Stomach (tissue), 19 donors: ENCODE measurements at places on chromosomes 13 and 19. TPM values are rescaled to one million over a fixed set of nuclear protein-coding genes. Genes with fewer than 3 reads are reported as not detected.
A peak's percentile ranks its signal among the peaks of the same experiment; 100 is the strongest.

PRKCG gene
- not detected for total RNA-seq

ZNF559 gene
- total RNA-seq, result 11.9 TPM

SHANK1 gene
- total RNA-seq, result not detected

ZNF600 gene
- 32.7 TPM for total RNA-seq

RHPN2 gene
- 13.3 TPM for total RNA-seq

CEACAM6 gene
- total RNA-seq, result 16.2 TPM

- H3K27me3 ChIP-seq, result peaks cover 10% of the 10 kb centered on the region
- H3K4me1 ChIP-seq, result peaks cover 57% of the 10 kb centered on the region
- peak overlapping the region; percentile 97 for H3K27ac ChIP-seq
- no peak for DNase-seq
- H3K4me3 ChIP-seq, result peak overlapping the region; percentile 99
- peaks cover 22% of the 10 kb centered on the region for H3K36me3 ChIP-seq
Observed at GRCh38 chr19:1847684-1848398, 442 bp downstream of the REXO1 start.

DNA sequence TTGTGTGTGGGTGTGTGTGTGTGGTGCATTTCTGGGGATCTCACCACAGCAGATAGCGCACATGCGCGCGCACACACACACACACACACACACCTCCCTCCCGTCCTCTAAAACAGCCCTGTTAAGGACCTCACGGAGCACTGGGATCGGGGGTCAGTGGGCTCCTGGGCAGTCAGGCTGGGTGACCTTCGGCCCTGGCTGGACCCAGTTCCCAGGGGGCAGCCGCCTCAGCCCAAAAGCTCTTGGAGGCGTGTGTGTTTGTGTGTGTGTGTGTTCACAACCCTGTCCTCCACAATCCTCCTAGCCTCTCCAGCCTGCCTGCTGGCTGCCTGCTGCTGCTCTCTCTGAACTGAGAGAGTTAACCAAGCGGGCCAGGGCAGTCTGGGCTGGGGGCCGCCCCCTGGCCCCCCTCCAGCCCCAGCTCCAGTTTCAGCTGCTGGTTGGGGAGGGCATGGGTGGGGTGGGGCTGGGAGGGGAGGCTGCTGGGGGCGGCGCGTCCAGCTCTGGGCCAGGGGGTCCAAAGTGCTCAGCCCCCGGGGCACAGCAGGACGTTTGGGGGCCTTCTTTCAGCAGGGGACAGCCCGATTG lies at the start of gene FXYD1:
Gene FXYD1 (plus strand): TSS at position 520 of the 588 bp plus-strand sequence. CDS start 1,256 bp downstream, outside the sequence.
- H3K27me3 ChIP-seq, result peaks cover 14% of the 10 kb centered on the region
- no peaks in the 10 kb centered on the region for H3K36me3 ChIP-seq
- no peak for DNase-seq

DNA sequence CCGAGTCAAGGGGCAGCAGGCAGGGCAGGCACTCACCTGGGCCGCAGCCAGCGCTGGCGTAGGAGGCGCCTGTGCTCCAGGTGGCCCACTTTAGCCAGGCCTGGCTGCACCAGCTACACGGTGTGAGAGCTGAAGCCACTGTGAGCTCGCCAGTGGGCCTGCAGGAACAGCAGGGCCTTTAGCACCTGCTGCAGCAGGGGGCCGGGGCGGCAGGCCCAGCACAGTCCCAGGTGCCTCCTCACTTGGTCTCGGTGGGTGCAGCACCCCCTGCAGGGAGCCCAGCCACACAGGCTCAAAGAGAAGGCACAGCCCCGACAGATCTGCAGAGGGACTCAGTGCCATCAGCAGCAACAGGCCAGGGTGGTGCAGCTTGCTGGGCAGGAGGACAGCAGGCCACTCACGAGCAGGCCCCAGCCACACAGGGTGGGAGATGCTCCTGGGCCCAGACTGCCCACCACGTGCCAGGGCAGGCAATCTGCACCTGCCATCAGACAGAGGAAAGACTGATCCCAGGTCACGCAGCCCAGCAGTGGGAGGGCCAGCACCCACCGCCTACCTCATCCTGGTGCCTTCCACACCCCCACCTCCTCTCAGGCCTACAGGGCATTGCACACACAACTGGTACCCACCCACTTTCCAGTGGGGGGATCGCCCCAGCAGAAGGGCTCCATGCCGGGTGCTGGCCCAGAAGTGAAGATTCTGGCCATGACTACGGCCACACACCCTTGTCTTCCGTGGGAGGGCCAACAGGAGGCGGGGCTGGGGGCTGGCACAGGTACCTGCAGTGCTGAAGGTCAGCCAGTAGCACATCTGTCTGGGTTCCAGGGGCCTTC lies 15.8 kb downstream of the ARHGAP33 start:
- no peak overlapping the region for H3K4me3 ChIP-seq
- H3K27me3 ChIP-seq, result no peaks in the 10 kb centered on the region
- no peaks in the 10 kb centered on the region for H3K36me3 ChIP-seq
- no peak for DNase-seq
- H3K4me1 ChIP-seq, result no peaks in the 10 kb centered on the region
- no peak overlapping the region for H3K27ac ChIP-seq

DNA sequence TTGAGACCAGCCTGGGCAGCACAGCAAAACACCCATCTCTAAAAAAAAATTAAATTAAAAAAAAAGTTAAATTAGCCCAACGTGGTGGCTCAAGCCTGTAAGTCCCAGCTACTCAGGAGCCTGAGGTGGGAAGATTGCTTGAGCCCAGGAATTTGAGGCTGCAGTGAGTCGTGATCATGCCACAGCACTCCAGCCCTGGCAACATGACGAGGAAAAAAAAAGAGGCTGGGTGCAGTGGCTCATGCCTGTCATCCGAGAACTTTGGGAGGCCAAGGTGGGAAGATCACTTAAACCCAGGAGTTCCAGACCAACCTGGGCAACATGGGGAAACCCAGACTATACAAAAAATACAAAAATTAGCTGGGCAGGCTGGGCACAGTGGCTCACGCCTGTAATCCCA lies 2.2 kb upstream of the TMEM161A start:
- no peaks in the 10 kb centered on the region for H3K36me3 ChIP-seq
- peaks cover 14% of the 10 kb centered on the region for H3K4me1 ChIP-seq
- H3K27ac ChIP-seq, result no peak overlapping the region
- H3K27me3 ChIP-seq, result no peaks in the 10 kb centered on the region
- H3K4me3 ChIP-seq, result no peak overlapping the region

DNA sequence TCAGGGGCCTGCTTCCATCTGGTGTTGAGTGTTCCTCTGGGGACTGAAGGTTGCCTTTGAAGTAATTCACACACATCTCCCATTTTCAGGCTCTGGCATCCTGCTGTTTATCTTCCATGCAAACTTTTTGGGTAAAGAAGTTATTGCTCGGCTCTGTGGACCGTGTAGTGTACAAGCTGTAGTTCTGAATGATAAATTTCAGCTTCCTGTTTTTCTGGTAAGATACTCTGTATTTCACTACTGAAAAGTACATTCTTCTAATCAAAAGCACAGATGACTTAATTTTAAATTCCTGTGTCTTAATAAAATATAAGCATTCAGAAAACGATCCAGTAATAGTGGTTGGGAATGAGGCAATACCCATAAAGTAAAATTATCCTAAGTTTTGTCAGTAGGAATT lies 36.7 kb downstream of the MPHOSPH8 start:
- no peak for DNase-seq
- peaks cover 100% of the 10 kb centered on the region for H3K36me3 ChIP-seq
- H3K4me1 ChIP-seq, result peaks cover 4% of the 10 kb centered on the region
- no peak overlapping the region for H3K27ac ChIP-seq
- H3K4me3 ChIP-seq, result no peak overlapping the region
- no peaks in the 10 kb centered on the region for H3K27me3 ChIP-seq

GRCh38 chr19:23762884-23763711 lies 4.4 kb upstream of the ZNF681 start:
- no peaks in the 10 kb centered on the region for H3K36me3 ChIP-seq
- no peaks in the 10 kb centered on the region for H3K27me3 ChIP-seq
- H3K4me3 ChIP-seq, result peak overlapping the region; percentile 65
- H3K27ac ChIP-seq, result peak overlapping the region; percentile 86

DNA sequence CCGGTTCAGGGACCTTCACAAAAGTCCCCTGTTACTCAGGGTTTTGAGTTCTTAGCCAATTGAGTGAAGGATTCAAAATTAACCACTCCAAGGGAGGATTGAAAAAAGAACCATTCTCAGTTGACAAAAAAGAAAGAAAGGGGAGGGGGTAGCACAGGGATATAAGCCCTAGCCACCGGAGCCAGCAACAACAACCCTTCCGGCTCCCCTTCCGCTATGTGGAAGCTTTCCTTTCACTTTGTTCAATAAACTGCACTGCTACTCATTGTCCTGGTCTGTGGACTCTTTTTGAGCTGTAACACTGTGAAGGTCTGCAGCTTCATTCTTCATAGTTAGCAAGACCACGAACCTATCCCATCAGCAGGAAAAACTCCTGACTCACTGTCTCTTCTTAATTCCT lies 1488.1 kb upstream of the PRR20A start:
- no peak overlapping the region for H3K27ac ChIP-seq
- DNase-seq, result no peak
- H3K4me3 ChIP-seq, result no peak overlapping the region
- H3K36me3 ChIP-seq, result no peaks in the 10 kb centered on the region
- H3K4me1 ChIP-seq, result no peaks in the 10 kb centered on the region

- no peaks in the 10 kb centered on the region for H3K36me3 ChIP-seq
- no peak overlapping the region for H3K4me3 ChIP-seq
- H3K27me3 ChIP-seq, result no peaks in the 10 kb centered on the region
- no peak for DNase-seq
- no peaks in the 10 kb centered on the region for H3K4me1 ChIP-seq
- no peak overlapping the region for H3K27ac ChIP-seq
Observed at GRCh38 chr19:7013678-7014077, 7.6 kb downstream of the MBD3L2B start.

GRCh38 chr19:7152568-7152967 lies 83.1 kb downstream of the ZNF557 start:
- no peaks in the 10 kb centered on the region for H3K4me1 ChIP-seq
- no peaks in the 10 kb centered on the region for H3K27me3 ChIP-seq
- DNase-seq, result no peak
- no peak overlapping the region for H3K27ac ChIP-seq

DNA sequence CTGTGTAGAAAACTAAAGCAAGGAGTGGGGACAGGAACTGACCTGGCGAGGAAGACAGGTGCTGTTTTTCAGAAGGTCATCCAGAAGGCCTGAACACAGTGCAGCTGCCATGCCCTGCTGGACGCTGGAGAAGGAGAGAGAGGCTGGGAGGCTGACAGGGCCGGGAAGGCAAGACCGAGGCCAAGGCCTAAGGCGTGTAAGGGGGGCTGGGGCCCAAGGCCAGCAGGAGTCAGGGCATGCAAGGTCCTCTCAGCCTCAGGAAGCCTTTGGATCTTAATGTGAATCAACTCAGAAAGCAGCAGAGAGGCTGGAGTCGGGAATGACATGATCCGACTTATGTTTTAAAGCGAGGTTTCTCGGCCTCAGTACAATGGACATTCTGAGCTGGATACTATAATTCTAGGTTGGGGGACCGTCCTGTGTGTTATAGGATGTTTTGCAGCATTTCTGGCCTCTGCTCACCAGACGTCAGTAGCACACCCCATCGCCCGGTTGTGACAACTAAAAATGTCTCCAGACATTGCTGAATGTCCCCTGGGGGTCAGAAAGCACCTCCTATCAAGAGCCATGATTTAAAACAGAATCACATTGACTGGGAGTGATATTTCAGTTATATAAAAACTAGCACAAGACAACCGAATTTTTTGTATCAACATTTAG lies 530.4 kb downstream of the MYO16 start:
- DNase-seq, result no peak
- H3K36me3 ChIP-seq, result no peaks in the 10 kb centered on the region
- no peaks in the 10 kb centered on the region for H3K4me1 ChIP-seq
- H3K4me3 ChIP-seq, result no peak overlapping the region

DNA sequence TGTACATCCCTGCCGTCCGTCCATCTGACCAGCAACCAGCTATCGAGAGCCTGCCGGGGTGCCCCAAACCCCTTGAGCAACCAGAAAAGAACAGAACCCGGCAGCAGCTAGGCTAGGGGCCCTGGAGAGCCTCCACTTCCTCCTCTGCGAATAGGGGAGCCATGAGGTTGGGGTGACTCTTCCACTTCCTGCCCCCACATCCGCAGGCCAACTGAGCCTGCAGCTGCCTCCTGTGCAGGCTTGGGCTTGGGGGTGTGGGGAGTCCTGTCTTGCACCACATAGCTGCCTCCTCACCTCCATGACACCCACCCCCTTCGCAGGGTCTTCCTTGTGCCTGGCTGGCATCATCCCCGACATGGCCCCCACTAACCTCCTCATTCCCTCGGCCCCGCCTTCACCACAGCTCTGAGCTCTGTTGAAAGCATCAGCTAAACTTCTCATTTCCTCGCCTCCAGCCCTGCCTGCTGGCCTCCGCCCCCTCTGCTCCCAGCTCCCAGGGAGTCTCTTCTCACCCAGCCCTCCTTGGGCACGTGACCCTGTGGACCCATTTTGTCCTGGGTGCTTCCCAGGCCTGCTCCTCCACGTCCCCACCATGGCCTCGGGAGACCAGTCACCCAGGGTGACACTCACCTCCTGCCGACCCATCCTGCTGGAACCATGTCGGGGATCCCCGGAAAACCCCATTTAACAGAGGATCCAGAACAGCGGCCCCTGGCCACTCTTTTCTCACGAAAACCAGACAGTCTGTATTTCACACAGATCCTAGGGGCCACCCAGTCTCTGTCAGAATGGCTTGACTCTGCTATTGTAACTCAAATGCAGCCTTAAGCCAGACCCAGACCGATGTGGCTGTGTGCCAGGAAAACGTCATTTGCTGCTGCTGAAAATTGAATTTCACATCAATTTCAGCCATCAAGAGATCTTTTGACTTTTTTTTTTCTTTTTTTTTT lies 50.4 kb downstream of the MYO9B start:
- peak; percentile 83 for DNase-seq
- H3K27ac ChIP-seq, result peak overlapping the region; percentile 20
- H3K4me1 ChIP-seq, result no peaks in the 10 kb centered on the region
- H3K27me3 ChIP-seq, result no peaks in the 10 kb centered on the region
- H3K4me3 ChIP-seq, result no peak overlapping the region
